WTC11 (cell line): ENCODE measurements at places on chromosomes 6 and 20. TPM values are rescaled to one million over a fixed set of nuclear protein-coding genes. Genes with fewer than 3 reads are reported as not detected.

- H3K4me3 ChIP-seq = no peak overlapping the region
- H3K27ac ChIP-seq = no peak overlapping the region
- H3K4me1 ChIP-seq = no peaks in the 10 kb centered on the region
Measured at GRCh38 chr20:61692479-61692878, 373.2 kb downstream of the TAF4 start.

DNA sequence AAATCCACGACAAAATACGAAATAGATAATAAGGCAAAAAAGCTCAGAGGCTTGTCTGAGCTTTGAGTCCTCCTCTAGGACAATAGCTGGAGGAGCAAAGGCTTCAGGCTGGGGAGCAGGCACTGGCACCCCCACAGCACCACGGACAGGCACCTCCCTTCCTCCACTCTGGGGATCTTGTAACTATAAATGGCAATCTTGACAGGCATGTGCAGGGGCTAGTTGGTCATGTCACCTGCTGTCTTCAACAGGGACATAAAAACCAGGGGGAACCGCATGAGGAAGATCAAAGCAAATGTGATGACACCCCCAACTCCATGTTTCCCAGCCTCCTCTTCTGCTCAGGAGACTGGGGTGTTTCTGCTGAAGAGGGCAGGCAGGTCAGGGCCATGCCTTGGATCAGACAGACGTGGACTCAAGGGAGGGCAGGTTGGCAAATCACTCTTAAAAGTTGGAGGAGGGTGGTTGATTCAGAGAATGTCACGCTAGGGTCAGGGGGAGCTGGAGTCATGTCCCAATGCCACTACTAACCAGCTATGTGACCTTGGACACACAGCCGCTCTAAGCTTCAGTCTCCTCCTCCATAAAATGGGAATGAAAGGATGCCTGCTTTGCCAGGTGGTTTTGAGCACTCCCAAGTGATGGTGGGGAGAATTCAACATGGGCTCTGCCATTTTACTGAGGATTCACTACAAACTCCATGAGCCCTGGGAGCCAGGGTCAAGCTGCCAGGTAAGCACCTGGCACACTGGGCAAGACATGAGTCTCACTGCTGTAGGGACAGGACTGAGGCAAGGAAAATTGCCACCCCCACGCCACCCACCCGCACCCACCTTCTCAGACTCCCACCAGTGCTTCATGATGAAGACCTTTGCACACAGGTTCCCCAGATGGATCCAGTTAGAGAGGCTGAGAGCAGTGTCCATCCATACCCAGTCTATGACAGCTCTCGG is 48.0 kb downstream of the NPEPL1 start:
- H3K4me1 ChIP-seq = peaks cover 5% of the 10 kb centered on the region
- H3K27me3 ChIP-seq = peaks cover 7% of the 10 kb centered on the region
- no peak overlapping the region for H3K4me3 ChIP-seq
- H3K36me3 ChIP-seq = peaks cover 18% of the 10 kb centered on the region
- H3K27ac ChIP-seq = no peak overlapping the region

DNA sequence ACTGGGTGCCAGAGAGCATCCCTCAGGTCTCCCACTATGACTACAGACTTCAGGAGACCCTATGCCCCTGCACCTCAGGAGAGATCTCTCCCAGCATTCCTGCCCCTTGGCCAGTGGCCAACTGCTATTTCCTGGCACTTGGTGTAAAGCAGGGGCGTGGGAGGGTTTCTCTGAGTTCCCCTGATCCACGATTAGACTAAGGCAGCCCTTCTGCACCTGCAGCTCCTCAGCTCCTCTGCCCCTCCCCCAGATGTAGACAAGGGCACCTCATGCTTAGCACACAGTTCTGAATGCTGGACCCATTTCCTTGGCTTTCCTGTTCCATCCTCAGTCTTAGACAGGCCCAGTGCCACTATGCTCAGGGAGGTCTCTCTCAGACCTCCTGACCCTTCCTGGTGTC is 28.6 kb downstream of the EDN1 start:
- no peaks in the 10 kb centered on the region for H3K4me1 ChIP-seq
- H3K27ac ChIP-seq = no peak overlapping the region
- no peak overlapping the region for H3K4me3 ChIP-seq
- no peaks in the 10 kb centered on the region; the same call in 1 of the 2 replicates for H3K27me3 ChIP-seq

DNA sequence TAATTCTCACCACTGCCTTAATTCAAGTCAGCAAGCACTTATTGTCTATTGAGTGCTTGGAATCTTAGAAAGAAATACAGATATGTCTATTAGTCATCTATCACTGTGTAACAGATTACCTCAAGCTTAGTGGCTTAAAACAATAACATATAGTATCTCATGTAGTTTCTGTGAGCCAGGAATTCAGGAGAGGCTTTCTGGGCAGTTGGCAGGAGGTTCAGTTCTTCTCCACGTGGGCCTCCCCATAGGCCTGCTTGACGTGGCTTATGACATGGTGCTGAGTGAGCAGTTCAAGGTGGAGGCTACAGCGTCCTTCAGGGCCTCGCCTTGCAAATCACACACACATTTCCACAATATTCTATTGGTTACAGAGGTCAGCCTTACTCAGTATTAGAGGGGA is 69.7 kb downstream of the DTD1 start:
- no peak overlapping the region for H3K4me3 ChIP-seq
- no peaks in the 10 kb centered on the region for H3K4me1 ChIP-seq
- DNase-seq = no peak

DNA sequence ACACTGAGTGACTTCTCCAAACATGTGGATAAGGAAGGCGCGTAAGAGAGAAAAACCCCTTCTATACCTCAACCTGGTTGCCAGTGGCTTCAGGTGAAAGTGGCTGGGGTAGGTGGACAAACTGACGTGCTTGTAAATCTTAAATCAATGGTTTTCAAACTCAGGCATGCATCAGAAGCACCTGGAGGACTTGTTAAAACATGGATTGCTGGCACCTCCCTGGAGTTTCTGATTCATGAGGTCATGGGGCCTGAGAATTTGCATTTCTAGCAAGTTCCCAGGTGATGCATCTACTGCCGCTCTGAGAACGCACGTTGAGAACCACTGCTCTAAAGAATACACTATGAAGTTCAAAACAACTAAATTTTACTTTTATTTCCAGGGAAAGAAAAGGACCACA is 31.9 kb upstream of the TAB2 start:
- no peak overlapping the region for H3K4me3 ChIP-seq
- no peaks in the 10 kb centered on the region for H3K36me3 ChIP-seq
- no peaks in the 10 kb centered on the region; the same call in 1 of the 2 replicates for H3K27me3 ChIP-seq
- 0 out of 2 replicates have a peak, but pooled peaks cover 4% of the 10 kb centered on the region for H3K4me1 ChIP-seq
- DNase-seq = no peak

- H3K27ac ChIP-seq = no peak overlapping the region
- DNase-seq = no peak
- H3K4me1 ChIP-seq = peaks cover 11% of the 10 kb centered on the region
- peaks cover 50% of the 10 kb centered on the region for H3K36me3 ChIP-seq
- H3K4me3 ChIP-seq = no peak overlapping the region
Measured at GRCh38 chr6:47275640-47276039, 34.1 kb downstream of the TNFRSF21 start.

DNA sequence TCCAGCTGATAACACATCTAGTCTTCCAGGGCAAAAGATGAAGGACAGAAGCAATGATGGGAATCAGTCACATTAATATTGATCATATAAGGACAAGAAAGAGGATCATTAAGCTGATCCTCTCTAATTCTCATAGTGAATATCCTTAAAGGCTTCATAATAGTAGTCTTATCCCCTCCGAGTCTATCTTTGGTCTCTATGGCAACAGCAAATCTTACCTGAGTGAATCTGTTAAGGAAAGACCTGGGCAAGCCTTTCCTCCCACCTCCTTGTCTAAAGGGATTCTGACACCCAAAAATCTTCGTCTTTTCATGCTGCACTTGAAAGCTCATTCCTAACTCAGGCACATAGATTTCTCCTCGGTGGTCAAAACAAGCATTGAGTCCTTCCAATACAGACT is 86.4 kb upstream of the LYRM2 start:
- no peak for DNase-seq
- H3K27me3 ChIP-seq = no peaks in the 10 kb centered on the region
- H3K36me3 ChIP-seq = peaks cover 87% of the 10 kb centered on the region
- H3K4me1 ChIP-seq = no peaks in the 10 kb centered on the region
- H3K4me3 ChIP-seq = no peak overlapping the region

DNA sequence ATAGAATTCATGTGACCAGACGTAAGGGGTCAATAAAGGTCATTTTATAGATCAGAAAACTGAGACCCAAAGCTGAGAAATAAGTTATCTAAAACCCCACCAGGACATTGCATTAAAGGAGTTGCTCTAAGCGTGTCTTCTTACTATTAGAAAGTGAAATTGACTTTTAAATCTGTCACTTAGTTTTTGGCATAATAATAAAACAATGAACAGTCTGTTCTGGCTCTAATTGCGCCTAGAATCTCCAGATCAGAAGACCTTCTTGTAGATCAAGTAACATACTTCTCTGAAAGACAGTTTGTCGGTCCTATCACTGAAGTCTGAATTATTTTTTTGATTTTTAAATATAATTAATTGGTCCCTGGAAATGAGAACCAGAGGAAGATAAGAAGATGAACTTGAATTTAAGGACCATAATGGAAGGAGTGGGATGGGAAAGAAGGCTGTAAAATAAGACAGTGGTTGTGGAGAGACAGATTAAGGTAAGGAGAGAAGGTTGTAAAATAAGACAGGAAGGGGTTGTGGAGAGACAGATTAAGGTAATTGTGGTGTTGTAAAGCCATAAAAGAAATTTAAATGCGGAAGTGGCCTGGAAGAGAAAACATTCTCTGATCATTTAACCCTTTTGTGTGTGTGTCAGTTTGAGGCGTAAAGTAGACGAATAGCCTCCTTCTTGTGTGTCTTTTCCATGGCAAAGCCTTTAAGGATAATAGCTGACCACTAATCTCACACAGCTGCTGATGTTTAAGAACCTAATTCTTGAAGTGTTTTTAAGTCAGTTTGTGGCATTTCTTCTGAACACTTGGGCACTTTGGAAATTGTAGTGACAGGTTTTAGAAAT is 20.1 kb downstream of the TOP1 start:
- peak overlapping the region; percentile 82 for H3K27ac ChIP-seq
- DNase-seq = no peak
- no peaks in the 10 kb centered on the region; the same call in 1 of the 2 replicates for H3K27me3 ChIP-seq
- peak overlapping the region; percentile 56 for H3K4me3 ChIP-seq

GRCh38 chr6:16805243-16805950 is 44.1 kb upstream of the ATXN1 start:
- no peaks in the 10 kb centered on the region for H3K27me3 ChIP-seq
- H3K4me1 ChIP-seq = peaks cover 38% of the 10 kb centered on the region
- no peak for DNase-seq
- H3K4me3 ChIP-seq = no peak overlapping the region
- peaks cover 18% of the 10 kb centered on the region for H3K36me3 ChIP-seq
- no peak overlapping the region for H3K27ac ChIP-seq

Gene PPIL6
- total RNA-seq = 0.61 to 0.76 TPM (median 0.69 TPM) in 3 replicates

Gene CGAS
- 5.6 to 6.4 TPM (median 5.7 TPM) in 3 replicates for total RNA-seq

DNA sequence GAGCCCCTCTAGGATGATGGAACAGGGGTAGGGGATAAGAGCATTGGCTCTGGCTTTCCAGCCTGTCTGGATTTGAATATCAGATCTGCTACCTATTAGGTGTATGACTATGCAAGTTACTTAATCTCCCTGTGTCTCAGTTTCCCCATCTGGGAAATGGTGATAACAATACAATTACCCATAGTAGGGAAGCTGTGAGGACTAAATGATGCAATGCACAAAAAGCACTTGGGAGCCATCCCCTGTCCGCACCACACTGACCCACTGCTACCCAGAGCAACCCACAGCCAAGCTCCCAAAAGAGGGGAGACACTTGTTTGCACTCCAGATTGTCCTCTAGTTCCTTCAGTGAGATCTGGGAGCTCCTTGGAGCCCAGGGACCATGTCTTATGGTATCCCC is 30.1 kb downstream of the C6orf132 start:
- no peak overlapping the region for H3K27ac ChIP-seq
- DNase-seq = no peak
- no peak overlapping the region for H3K4me3 ChIP-seq
- peaks cover 42% of the 10 kb centered on the region for H3K36me3 ChIP-seq

GRCh38 chr20:49420811-49421295 is 61.6 kb downstream of the KCNB1 start:
- H3K4me3 ChIP-seq = no peak overlapping the region
- H3K4me1 ChIP-seq = peaks cover 12% of the 10 kb centered on the region
- no peaks in the 10 kb centered on the region for H3K27me3 ChIP-seq
- no peak for DNase-seq
- H3K36me3 ChIP-seq = no peaks in the 10 kb centered on the region

DNA sequence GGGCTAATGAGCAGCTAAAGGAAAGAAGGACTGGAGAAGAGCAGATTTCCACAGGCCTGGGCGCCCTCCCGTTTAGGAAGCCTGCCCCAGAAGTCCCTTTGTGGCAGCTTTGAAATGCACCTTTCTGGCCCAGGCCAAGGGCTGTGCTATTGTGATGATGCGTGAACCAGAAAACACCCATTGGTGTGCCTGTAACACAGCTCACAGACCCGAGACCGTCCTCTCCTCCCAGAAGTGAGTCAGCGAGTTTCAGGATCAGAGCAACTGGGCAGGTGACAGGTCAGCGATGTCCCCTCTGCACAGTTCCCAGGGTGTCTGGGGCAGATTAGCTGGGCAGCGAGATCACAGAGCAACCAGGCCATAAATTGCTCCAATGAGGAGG is 71.9 kb upstream of the SULF2 start:
- peaks cover 2% of the 10 kb centered on the region; the same call in 1 of the 2 replicates for H3K27me3 ChIP-seq
- H3K4me1 ChIP-seq = peaks cover 10% of the 10 kb centered on the region
- no peak for DNase-seq
- H3K36me3 ChIP-seq = peaks cover 19% of the 10 kb centered on the region
- H3K27ac ChIP-seq = peak overlapping the region; percentile 56; the same call in 1 of the 2 replicates

DNA sequence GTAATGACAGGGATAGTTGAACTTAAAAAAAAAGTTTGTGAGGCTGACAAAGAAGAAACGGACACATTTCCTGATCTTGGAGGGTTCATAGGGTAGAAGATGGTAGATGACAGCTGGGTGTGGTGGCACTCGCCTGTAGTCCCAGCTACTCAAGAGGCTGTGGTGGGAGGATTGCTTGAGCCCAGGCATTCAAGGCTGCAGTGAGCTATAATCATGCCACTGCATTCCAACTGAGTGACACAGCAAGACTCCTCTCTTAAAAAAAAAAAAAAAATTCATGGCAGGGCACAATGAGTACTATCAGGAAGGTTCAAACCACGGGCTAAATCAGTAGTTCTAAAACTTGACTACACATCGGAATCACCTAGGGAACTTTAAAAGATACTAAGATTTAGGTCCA is 2.0 kb upstream of the MICA start:
- DNase-seq = no peak
- H3K4me3 ChIP-seq = peak overlapping the region; percentile 98
- H3K27me3 ChIP-seq = peaks cover 25% of the 10 kb centered on the region
- H3K4me1 ChIP-seq = peaks cover 52% of the 10 kb centered on the region

Gene PAK5
- 0.31 to 0.53 TPM (median 0.48 TPM) in 3 replicates for total RNA-seq

Gene CDC25B
- total RNA-seq = 35.2 to 37.5 TPM (median 37.4 TPM) in 3 replicates
